ENCODE measurements at places on chromosomes 7 and 10.

DNA sequence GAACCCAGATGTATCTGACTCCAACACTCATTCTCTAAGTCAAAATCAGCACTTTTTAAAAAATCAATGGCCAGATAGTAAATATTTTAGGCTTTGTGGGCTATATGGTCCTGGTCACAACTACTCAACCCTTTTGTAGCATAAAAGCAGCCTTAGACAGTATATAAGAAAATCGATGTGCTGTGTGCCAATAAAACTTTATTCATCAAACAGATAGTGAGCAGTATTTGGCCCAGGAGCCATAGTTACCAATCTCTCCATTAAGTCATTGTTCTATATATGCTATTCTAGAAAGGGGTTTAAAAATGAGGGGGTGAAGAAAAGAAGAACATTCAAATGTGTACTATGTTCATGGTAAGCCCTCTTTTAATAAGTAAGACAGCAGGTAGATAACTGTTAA, 18.5 kb upstream of the GPAM start:
- DNase-seq: no peak

GRCh38 chr7:36128448-36129047, 24.5 kb upstream of the EEPD1 start:
- no peak for DNase-seq

- DNase-seq: no peak
Observed at GRCh38 chr7:95529701-95530100, 44.0 kb downstream of the ASB4 start.

- DNase-seq: no peak
Observed at GRCh38 chr10:119339109-119339508, 131.7 kb downstream of the GRK5 start.

- DNase-seq: no peak
Observed at GRCh38 chr7:47091141-47091540, 490.8 kb downstream of the TNS3 start.

GRCh38 chr7:1344981-1345701, 112.5 kb downstream of the UNCX start:
- no peak for DNase-seq
